ENCODE measurements at places on chromosomes 13 and 19.

DNA sequence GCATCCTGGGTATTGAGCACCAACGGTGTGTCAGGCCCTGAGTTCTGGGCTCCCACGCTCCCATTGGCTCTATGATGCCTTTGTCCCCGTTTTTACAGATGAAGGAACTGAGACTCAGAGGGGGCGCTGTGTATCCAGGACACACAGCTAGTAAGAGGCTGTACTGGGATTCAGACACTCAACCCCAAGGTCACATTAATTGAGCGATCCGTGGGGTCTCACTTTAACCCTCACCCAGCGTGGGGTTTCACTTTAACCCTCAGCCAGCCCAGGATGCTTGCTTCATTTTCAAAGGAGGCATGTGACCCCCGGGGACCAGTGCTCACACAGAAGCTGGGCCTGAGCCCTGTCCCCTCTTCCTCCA, 42.6 kb downstream of the CYP4F22 start:
- peak; percentile 16 for ATAC-seq

DNA sequence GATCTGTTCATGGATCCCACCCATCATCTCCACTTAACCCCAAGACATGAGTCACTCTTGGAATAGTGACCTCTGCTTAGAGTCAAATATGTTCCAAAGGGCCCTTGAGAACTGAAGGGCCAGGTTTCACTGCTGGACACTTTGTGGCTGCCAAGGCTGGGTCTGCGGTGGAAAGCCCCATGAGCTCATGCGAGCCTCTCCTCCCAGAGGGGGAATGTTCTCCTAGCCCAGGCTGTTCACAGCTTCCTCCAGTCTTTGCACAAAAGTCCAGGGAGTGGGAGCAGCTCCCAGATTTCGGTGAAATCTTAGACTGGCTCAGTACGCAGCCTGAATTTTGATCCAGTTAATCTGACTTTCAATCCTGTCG, 732 bp upstream of the DCLK1 start:
- no peak for ATAC-seq

GRCh38 chr19:13363245-13363644, 143.0 kb downstream of the CACNA1A start:
- ATAC-seq: no peak

GRCh38 chr13:98917116-98917515, 60.7 kb downstream of the DOCK9 start:
- ATAC-seq: no peak

DNA sequence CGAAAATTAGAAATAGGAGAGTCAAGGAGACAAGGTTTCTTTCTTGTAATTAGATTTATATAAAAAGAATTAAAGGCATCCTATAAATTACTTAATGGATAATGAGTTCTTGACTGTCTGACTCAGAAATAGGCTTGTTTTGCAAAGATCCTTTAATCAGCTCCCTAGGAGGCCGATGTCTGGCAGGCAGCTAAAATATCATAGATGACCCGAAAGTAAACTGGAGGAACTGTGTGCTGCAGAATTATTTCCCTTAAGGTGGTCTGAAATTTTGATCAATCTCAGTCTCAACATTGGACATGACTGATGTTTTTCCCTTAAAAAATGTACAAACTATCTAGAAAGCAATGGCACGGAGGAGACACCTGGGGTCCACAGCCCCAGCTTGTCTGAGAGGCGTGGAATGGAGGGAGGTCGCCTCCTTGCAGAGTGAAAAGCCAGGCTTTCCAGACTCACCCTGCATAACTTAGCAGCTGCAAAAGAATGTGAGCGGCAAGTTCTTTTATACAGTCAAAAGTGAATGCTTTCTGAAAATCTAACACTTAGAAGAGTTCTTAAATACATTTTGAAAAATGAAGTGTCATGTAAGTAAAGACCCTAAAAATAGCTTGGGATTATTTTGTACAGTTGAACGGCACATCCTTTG, 44.8 kb downstream of the MBNL2 start:
- ATAC-seq: peak; percentile 37

DNA sequence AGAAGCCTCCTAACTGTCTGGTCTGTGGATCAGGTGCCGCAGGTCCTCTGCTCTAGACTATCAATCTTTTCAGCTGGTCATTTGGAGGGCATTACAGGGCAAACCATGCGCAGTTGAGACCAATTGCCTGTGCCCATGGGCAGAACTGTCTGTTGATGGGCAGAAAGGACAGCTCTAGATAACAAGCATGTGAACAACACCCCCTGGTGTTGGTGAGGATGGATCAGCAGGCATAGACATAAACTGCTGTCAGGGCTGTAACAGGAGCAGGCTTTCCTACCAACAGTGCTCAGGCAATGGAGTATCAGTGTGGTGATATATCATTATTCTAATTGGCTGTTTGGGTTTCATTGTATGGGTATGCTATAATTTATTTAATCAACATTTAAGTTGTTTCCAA, 104.7 kb upstream of the KL start:
- peak; percentile 98 for ATAC-seq

DNA sequence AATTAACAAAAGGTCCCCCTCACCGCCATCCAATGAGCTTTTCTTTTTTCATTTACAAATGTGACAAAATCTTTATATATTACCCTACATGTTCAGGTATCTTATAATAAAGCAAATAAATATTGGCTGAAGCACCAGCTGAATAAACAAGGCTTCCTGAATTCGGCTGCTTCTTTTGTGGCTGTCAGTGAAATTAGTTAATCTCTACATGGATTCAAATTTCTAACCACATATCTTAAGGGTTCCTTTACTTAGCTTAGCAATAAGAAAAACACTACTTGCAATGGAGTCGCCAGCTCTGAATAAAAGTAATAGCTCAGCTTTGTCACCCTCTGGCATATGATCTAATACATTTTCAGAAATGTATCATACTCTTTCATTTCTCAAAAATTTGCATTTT, 104.3 kb downstream of the CCNA1 start:
- ATAC-seq: no peak

DNA sequence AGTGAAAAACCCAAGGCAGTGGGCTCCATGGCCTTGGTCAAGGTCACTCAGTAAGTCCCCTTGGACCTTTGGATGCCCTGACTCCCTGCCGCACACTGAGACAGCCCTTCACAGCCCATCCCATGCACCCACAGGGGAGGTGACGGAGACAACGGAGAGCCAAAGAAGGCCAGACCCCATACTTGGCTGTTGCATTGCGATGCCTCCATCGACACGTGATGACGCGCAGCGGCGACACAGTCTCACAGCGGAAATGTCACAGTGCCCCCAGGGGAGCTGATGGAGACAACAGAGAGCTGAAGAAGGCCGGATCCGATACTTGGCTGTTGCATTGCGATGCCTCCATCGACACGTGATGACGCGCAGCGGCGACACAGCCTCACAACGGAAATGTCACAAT, 282.4 kb downstream of the TEX29 start:
- ATAC-seq: no peak

DNA sequence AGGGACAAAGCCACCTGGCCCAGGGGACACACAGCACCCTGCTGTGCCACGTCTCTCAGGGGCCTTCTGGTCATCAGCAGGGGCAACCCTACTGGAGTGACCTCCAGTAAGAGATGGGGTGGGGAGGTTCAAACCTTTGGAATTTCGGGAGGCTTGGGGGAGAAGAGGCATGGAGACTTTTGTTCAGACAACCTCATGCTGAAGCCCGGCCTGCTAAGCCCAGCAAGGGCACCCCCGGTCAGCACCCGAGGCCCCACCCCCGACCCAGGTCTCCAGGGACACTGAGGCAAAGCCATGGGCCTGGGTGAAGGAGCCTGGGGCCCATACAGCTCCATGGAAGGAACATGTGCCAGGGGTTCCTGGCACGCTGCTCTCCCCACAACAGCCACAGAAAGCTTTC, 23.3 kb downstream of the ZNF787 start:
- ATAC-seq: no peak

- no peak for ATAC-seq
Observed at GRCh38 chr13:114259374-114259773, 22.0 kb upstream of the UPF3A start.

GRCh38 chr13:64239372-64239771, 2823.7 kb upstream of the PCDH20 start:
- ATAC-seq: peak; percentile 86

GRCh38 chr19:43471091-43471490, 5.7 kb upstream of the LYPD3 start:
- ATAC-seq: no peak

GRCh38 chr19:19687090-19687489, 18.5 kb downstream of the ZNF101 start:
- ATAC-seq: no peak

DNA sequence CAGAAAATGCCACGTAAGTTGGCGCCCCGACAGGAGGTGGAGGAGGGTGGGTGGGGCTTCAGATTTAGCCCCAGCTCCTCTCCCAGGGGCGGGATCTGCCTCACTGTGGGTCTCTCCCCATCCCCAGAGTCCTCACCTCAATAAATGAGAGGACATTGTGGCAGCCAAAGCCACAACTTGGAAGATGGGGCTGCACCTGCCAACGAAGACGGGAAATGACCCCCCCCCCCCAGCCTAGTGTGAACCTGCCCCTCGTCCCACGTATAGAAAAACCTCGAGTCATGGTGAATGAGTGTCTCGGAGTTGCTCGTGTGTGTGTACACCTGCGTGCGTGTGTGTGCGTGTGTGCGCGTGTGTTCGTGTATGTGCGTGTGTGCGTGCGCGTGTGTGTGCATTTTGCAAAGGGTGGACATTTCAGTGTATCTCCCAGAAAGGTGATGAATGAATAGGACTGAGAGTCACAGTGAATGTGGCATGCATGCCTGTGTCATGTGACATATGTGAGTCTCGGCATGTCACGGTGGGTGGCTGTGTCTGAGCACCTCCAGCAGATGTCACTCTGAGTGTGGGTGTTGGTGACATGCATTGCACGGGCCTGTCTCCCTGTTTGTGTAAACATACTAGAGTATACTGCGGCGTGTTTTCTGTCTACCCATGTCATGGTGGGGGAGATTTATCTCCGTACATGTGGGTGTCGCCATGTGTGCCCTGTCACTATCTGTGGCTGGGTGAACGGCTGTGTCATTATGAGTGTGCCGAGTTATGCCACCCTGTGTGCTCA, 1.5 kb upstream of the TRAPPC5 start:
- ATAC-seq: no peak

GRCh38 chr13:27391471-27391870, 32.9 kb upstream of the GTF3A start:
- no peak for ATAC-seq

DNA sequence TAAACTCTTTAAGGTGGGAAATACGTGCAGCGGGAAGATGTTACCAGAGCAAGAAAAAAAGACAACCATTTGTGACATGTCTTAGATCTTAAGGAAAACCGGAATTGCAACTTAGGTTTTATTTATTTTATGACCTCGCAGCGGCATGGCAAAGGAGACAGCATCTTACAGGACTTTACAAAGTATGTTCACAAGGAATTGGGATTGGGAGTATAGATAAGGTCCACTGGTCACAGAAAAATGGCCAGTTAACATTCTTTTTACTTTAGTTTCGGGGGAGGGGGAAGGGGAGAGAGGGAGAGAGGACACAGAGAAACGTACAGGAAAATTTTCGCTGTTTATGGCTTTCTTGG, 104.5 kb upstream of the DIAPH3 start:
- no peak for ATAC-seq

DNA sequence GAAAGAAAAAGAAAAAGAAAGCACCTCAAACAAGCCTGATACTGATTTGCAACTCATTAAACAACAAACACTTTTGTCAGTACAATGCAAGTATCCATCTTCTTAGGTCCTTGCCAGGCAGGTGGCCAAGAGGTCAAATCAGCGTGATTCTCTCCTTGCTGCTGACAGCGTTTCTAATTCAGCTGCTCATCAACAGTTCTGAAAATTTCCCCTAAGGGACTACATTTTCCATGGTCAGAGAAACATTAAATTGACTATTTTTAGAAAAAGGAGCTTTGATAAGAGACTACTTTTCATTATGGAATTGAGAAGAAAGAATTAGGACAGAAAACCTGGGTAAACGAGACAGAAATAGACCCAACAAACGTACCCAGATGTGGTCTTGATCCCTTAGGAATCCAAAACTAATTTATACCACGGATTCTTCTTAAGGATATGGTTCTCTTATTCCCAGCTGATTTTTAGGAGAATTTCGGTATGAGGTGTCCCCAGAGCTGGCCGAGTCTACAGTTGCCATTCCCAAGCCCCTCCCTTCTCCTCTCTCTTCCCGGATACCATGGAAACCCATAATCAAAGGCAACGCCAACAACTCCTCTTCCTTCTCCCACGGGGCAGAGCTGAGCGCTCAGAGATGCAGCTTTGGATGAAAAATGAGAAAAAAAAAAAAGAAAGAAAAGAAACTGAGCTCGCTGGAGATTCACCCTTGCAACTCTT, 29.5 kb upstream of the CEBPG start:
- no peak for ATAC-seq

- no peak for ATAC-seq
Observed at GRCh38 chr13:71797517-71797916, 69.5 kb downstream of the DACH1 start.

DNA sequence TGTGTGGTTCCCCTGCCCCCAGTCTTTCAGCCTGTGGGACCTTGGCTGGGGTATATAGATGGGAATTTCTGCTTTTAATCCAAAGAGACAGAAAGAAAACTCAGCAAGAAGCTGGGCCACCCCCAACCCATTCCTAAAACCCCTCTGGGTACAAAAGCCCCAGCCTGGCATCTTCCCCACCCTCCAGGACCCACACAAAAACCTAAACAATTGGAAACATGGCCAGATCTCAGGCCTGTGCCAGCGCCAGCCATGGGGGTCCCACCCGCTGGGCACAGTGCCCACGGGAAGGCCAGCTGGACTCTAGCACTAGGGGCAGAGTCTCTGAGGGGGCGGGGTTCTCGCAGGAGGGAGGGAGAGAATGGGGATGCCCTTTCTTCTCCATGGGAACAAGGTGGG, 8.6 kb downstream of the LYL1 start:
- no peak for ATAC-seq

- ATAC-seq: no peak
Observed at GRCh38 chr19:11378319-11379189, 4.1 kb downstream of the SWSAP1 start.

DNA sequence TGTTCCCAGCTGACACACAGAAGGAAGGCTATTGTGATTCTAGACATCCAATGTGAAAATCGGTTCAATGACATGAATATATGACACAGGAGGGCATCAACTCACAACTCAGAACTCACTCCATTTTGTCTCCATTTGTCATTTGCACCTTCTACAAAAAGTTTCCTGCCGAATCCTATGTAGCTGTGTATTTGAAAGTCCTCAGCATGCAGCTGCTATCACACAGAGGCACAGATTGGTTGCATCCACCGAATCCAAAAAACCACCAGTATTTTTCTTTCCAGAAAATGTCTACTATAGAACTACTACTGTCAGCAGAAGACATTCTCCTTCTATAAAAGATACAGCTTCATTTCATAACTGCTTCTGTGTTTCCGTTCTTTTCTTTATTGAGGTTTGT, 13.3 kb downstream of the PCDH9 start:
- ATAC-seq: no peak

DNA sequence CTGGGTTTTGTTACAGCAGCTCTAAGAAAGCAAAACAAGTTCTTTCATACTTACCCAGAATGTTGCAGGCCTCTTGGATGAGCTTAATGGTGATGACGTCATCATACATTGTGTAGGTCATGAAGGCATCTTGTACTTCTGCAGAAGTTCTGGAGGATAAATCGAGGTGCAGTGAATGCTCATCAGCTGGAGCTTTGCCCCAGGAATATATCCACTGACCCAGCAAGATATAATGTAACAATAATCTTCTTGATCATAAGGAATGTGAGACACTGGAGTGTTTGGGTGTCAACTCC, 63.0 kb downstream of the C13orf42 start:
- no peak for ATAC-seq
